GM03348 (cell line): ENCODE measurements at places on chromosomes 12 and 14.

GRCh38 chr14:104723651-104724406 lies at the start of gene ADSS1:
Gene ADSS1, plus strand, starts transcription at chr14:104724229. Its CDS starts 42 bp downstream, at chr14:104724271.
- peak; percentile 95 for DNase-seq

GRCh38 chr14:92652413-92653151 lies 95.8 kb downstream of the LGMN start:
- no peak for DNase-seq

GRCh38 chr12:13004361-13004760 lies 4.3 kb upstream of the HEBP1 start:
- peak; percentile 35 for DNase-seq

GRCh38 chr14:32403021-32403420 lies 73.9 kb downstream of the AKAP6 start:
- DNase-seq, result no peak

- DNase-seq, result no peak
These were observed 53.2 kb downstream of the AMN start for GRCh38 chr14:102975662-102976061.
